ENCODE measurements at places on chromosomes 4 and X.

GRCh38 chr4:149164282-149164681 is 651.4 kb downstream of the IQCM start:
- DNase-seq: no peak

DNA sequence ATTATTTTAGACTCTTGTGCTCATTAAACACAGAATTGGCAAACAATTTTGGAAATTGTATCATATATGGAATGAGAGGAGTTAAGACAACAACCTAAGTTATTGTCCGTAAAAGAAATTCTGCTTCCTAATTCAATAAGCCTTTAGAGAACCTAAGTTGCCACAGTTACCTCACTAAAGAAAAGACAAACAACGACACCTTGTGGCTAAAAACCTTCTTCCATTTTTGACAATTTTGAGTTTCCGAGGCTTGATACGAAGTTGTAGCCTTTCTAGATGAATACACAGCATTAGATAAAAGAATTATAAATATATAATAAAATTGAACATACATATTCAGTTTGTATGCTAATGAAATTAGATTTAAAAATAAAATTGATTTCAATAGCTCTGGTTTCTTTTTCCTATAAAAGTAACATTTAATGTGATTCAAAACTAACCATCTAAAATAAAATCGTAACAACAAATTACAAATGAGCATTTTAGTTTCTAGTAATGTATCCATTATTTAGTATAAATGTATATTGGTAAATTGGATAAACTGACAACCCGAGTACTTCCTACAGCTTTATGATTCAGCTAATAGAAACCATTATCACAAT is 275.1 kb downstream of the GPM6A start:
- no peak for DNase-seq

DNA sequence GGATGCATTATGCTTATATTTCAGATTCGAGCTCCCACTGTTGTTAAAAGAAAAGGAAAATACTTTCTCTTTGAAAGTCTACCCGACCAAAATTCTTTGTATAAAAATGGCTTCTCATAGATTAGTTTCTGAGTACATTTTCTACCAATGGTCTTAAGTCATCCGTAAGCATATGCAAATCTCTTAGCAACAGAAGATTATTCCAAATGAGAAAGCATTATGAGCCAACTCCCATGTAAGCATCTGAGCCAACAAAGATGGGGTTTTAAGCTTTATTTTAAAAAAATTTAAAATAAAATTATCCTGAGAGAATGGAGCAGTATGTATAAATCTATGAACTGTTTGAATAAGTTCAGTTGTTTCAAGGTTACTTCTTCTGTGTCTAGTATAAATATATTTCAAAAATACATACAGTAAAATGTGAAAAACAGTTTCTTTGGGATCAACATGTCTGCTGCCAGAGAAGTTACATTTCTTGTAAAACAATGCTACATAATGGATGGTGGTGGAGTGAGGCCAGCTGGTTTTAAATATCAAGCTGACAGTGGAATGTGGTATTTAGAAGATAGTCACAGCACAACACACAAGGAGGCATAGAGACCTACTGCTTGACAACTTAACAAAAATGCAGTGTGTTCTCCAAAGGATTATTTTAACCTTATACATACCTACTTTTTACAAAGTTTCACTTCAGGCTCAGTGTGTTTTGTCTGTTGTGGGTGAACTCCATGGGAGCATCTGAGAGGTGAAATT is 199.5 kb upstream of the DIPK2B start:
- no peak for DNase-seq

DNA sequence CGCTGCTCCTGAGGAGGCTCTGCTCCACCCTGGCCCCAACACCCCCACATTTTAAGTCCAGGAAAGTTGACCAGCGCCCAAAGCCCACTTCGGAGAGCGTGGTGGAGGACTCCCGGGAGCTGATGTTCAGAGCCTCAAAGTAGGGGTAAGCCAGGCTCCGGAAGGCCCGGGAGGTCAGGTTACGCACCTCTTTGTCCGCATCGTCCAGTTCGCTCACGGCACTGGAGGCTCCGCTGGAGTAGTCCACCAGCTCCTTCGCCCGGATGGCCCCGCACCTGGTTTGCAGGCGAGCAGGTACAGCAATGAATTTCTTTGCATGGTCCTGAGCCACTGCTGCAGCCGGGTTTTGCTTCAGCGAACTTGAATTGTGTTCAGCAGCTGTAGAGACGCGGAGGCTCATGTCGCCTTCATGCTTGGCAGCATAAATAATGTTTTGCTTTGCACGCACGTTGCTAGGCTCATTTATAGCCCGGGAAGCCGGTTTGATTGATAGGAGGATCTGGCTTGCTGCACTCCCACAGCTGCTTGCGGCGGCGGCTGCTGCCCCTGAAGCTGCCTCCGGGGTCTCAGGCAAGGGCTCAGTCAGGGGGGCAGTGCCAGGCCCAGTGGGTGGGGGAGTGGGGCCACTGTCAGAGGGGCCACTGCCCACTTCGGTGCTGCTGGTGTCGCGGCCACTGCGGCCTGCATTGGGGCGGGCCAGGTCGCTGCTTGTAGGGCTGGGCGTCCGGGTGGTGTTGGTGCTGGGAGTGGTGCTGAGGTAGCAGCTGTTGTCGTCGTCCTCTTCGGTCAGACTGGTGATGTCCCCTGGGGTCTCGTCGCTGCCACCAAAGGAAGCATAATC is 4.8 kb downstream of the C4orf54 start:
- no peak for DNase-seq

DNA sequence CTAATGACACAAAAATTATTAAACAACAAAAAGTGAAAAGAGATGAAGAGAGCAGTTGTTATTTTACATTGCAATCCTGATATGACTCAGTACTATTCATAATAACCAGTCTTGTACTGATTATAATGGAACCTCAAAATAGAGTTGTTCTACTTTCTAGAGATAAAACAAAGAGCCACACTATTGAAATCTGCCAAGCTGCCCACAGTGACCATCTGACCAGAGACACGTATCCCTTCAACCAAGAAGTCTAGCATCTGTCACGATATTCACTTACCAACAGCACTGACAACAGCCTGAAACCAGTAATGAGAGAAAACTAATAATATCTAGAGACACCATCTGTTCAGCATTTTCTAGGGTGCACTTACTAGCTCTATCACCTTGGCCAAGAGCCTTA is 466.7 kb downstream of the NKX6-1 start:
- DNase-seq: no peak

DNA sequence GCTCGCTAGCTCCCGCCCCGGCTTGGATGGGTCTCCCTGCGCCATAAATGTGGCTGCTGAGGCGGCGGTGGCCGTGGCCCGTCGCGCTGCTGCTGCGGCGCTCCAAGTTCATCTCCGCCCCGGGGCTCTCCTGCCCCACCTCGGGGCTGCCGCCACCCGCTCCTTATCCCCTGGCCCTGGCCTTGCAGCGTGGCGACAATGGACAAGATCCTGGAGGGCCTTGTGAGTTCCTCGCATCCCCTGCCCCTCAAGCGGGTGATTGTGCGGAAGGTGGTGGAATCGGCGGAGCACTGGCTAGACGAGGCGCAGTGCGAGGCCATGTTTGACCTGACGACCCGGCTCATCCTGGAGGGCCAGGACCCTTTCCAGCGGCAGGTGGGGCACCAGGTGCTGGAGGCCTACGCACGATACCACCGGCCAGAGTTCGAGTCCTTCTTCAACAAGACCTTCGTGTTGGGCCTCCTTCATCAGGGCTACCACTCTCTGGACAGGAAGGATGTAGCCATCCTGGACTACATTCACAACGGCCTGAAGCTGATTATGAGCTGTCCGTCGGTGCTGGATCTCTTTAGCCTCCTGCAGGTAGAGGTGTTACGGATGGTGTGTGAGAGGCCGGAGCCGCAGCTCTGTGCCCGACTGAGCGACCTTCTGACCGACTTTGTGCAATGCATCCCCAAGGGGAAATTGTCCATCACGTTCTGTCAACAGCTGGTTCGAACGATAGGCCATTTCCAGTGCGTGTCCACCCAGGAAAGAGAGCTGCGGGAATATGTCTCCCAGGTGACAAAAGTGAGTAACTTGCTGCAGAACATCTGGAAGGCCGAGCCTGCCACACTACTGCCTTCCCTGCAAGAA is 763 bp downstream of the USP38 start:
- DNase-seq: peak; percentile 6

GRCh38 chr4:130563185-130563888 is 1467.4 kb downstream of the C4orf33 start:
- no peak for DNase-seq

- DNase-seq: no peak
Observed at GRCh38 chr4:92421920-92422319, 118.2 kb downstream of the GRID2 start.

GRCh38 chr4:181150191-181150590 is 1093.0 kb upstream of the TENM3 start:
- DNase-seq: no peak

DNA sequence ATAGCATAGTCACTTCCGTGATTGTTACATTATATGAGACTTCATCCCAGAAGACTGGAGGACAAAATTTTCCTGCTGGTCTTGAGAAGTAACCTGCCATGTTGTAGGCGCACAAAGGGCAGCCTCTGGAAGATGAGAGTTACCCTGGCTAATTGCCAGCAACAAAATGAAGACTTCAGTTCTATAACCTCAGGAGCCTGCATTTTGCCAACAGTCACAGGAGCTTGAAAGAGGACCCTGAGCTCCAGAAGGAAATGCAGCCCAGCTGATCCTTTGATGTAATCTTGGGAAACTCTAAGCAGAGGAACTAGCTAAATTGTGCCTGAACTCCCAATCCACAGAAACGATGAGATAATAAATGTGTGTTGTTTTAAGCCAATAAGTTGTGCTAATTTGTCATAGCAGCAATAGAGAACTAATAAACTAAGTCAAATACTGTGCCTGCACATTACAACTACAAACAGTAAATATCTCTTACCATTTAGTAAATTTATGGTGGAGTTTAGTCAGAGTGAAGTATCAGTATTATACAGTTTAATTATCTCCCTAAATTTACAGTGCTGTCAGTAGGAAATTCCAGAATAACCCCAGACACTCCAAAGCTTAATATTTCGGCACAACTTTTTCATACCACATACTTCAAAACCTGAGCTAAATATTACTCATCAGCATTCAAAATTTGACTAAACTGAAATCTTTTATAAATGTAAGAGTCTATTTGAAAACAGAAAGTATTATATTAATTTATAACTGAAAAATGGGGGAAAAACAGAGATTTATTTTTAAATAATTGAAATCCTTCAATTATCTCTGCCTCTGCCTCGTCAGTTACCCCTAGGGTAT is 90.1 kb upstream of the MAPK10 start:
- DNase-seq: no peak
